NCI-H187 treated with DMSO at 0.1 percent for 48 hours (cell line): ENCODE measurements at places on chromosomes 2 and 18.

GRCh38 chr18:59839931-59840685 lies 59.7 kb upstream of the PMAIP1 start:
- no peak for DNase-seq

DNA sequence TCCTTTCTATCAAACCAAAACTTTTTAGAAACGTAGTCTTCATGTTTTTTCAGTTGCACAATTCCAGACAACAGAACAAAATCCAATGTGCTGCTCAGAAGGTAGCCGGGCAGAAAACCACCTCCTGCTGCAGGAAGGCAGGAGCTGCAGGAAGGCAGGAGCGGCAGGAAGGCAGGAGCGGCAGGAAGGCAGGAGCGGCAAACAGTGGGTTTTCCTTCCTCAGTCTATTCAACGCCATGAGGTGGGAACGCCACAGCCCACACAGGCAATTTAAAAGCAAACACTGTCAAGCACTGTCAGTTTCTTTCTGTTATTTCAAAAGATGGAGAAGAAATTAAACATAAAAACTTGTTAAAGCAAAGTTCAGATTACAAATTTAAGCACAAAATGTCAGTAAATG lies 601.2 kb upstream of the SALL3 start:
- no peak for DNase-seq

- no peak for DNase-seq
Measured at GRCh38 chr2:131580187-131580586, 52.5 kb downstream of the CCDC74A start.

- DNase-seq = no peak
Measured at GRCh38 chr2:121330921-121331320, 45.9 kb upstream of the TFCP2L1 start.

- no peak for DNase-seq
Measured at GRCh38 chr2:105417857-105418436, 19.1 kb upstream of the FHL2 start.

- DNase-seq = no peak
Measured at GRCh38 chr18:70028734-70029133, 81.1 kb upstream of the CD226 start.

DNA sequence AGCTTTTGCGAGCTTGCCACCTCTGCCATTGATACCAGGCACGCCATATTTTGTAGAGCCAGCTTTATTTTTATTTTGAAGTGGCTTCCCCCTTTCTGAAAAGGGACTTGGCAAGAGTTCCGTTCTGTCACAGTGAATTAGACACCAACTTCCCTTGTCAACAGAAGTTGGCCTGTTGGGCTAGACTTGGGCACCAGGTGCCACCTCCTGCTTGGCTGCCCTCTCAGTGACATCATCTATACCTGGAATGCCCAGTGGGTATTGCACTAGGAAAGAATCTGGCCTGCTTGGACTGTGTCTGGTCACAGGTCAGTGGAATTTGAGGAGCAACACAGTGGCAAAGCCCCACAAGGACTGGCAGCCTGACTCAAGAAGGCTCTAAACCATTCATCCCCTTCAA lies 101.0 kb downstream of the BCL2L11 start:
- no peak for DNase-seq

DNA sequence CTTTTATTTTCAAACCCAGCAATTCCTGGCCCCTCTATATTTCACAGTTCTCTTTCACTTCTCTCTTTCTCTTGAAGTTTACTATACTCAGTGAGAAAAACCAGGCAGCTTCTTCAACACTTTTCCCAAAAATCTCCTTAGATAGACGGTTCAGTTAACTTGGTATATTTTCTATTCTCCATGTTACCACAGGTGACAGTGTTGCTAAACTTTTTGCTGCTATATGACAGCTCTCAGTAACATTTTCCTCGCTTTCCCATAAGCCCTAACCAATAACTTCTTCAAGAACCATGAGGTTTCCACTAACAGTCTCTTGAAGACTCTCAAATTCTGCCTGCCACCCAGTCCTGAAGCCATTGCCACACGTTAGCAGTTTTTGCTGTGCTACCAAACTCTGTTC lies 45.8 kb downstream of the CYBRD1 start:
- DNase-seq = no peak

GRCh38 chr2:130728549-130729316 lies at the start of gene GPR148:
TSS of gene GPR148 (plus strand) at chr2:130729070. CDS start at chr2:130729152, 82 bp downstream.
- peak; percentile 69 for DNase-seq

- DNase-seq = no peak
Measured at GRCh38 chr2:107545066-107545465, 281.6 kb upstream of the RGPD4 start.

GRCh38 chr18:37663446-37663845 lies 97.8 kb upstream of the CELF4 start:
- no peak for DNase-seq

- no peak for DNase-seq
Measured at GRCh38 chr18:33833842-33834241, 255.8 kb downstream of the ASXL3 start.

DNA sequence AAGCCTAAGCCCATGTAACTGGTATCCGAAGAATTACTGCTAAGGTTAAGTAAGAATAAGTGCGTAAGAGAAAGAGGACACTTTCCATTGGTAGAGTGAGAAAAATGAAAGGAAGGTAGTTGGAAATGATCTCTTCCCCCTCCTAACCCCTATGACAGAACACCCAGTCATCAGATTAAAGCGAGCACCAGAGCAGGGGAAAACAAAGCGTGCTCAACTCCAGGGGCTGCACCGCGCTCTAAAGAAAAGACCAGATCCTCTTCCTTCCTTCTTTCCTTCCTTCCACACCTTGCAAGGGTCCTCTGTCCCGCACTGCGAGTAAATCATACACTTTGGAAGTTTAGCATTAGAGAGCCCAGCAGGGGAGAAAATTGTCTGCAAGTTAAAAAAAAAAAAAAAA lies 971 bp upstream of the CDH7 start:
- no peak for DNase-seq
